ENCODE measurements at places on chromosomes 2 and 18.
A peak's percentile ranks its signal among the peaks of the same experiment; 100 is the strongest.

DNA sequence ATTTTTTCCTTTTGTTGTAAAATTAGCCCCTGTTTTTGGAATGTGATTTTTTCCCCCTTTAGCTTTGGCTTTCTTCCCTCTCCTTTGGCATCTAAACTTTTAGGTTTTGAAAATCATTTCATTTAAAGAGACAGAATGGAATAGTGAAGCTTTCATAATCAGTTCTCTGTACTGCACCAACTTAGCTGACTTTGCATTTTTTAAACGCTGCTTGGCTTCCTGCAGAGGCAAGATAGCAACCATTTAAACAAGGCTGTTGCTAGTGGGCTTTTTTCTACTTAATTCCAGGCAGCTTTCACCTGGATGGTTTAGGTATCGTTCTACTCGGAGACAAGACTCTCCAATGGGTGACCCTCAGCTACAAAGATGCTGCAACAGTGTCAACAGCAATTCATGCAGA, 267.9 kb upstream of the PKDCC start:
- DNase-seq: peak; percentile 32

GRCh38 chr2:231191896-231192872, 6.2 kb upstream of the ARMC9 start:
- peak; percentile 87 for DNase-seq

DNA sequence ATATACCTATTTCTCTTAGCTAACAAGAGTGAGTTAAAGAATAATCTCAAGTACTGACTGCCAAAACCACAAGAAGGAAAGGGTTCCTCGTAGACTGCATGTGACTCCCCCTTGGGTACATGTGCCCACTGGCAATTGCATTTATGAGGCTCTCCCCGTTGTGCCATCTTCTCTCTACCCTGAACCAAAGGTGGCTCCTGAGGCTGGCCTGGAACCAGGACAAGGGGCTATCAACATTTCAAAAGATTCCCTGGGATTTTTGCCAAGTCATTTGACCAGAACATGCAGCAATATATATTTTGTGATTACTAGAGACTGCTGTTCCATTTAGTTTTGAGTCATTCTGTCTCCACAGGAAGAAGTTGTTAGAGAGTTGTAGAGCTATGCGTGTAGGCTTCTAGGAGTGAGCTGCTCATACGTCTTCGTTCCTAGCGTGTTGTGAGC, 45.8 kb downstream of the LAMA3 start:
- DNase-seq: no peak

DNA sequence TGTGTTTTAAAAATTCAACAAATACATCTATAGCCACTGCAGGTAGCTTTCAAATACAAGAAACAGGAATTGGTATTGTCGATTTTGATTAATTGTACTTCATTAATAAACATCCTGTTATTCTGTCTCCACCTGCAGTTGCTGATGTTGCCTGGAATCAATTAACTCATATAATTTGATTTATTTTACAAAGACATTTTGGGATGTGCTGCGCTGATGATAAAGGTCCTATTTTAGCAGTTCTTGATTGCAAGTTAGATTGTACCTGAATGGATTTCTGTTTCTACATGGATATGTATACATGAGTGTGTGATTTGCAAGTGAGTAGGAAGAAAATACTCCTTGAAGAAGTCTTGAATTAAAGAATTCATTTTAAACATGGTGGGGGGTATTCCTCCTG, 605.3 kb downstream of the ARHGAP15 start:
- DNase-seq: no peak

DNA sequence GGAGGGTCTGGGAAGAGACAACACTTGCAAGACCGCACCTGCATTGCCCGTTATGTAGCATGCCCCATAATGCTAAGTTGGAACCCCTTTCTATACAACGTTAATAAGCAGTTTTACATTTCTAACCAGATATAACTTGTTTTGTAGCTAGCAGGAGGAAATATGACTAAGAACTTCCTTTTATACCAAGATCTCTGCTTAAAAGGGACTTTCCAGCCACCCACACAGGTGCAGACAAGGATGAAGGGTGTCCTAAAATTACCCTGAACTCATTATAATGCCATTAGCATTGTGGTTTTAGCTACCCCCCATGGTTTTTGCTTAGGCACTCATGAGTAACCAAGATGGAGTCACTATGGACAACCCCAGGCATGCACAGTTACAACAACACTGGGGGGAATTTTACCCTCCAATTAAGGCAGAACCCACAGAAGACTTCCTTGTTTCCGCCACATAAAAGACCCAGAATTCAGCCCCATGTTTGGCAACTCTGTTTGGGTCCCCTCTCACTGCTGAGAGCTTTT, 362.8 kb downstream of the CBLN2 start:
- DNase-seq: no peak

DNA sequence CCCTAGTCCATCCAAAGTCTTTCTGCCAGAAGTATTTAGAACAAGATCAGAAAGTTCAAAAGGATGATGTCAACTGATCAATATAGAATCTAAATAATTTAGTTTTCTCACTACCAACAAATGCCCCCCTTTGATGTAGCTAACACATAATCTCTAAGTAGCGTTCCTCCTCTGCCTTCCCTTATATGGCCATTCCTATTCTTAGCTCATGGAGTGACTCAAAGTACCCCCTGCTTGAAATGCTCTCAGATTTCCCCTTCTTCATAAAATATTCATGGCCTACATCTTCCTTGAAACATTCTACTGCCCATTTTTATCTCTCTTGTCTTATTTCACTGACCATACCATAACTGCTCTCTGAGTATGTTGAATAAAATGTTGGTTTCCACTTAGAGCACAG, 151.5 kb downstream of the UPP2 start:
- DNase-seq: no peak

- DNase-seq: no peak
Measured at GRCh38 chr18:44654573-44654972, 26.1 kb upstream of the SETBP1 start.

DNA sequence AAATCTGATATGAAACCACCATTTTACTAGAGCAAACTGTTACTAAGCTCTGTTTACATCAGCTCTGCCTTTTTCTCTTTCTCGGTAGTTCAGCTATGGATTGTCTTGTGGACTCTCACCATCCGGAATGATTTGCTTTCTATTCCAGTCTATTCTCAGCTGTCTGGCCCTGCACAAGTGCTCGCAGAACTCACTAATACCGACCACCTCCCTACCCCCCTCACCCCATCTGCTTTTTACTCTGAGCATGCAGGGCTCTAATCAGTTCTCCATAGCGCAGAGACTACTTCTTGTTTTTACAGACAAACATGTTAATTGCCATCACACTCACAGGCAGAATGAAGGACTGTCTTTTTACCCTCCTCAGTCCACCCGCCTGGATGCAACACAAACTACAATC, 180.7 kb upstream of the POU3F3 start:
- DNase-seq: no peak
